Left renal pelvis (tissue), 4 donors: ENCODE measurements at places on chromosomes 3 and 15. TPM values are rescaled to one million over a fixed set of nuclear protein-coding genes. Genes with fewer than 3 reads are reported as not detected.

DNA sequence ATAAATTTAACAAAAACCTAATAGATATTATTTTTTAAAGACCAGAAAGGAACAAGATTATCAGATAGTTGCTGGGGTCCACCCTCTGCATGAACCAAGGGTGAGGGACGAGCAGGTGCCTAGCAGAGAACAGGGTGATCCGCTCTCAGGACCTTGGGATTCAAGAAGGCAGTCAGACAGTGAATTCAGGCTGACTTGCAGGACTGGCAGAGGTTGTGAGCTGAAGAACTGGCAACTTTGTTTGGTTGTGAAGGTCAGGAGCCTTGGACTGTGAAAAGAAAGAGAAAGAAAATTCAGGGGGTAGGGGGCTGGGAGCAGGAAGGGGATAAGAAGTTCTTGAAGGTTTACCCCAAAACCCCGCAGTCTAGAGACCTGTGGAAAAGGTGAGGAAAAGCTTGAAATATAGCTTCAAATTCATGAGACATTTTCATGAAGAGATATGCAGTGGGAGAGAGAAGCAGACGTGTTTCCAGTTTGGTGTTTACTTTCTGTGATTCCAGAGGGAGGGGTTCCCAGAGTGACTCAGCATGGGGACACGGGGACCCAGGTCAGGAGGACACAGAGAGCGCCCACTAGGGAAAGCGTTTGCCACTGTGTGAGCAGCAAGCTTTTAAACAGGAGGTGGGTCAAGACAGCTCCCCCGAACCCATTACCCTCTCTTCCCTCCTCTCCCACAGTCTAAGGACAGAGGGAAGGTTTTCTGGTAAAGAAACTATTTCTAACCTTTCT, 217.2 kb upstream of the UMPS start:
- no peak for DNase-seq

DNA sequence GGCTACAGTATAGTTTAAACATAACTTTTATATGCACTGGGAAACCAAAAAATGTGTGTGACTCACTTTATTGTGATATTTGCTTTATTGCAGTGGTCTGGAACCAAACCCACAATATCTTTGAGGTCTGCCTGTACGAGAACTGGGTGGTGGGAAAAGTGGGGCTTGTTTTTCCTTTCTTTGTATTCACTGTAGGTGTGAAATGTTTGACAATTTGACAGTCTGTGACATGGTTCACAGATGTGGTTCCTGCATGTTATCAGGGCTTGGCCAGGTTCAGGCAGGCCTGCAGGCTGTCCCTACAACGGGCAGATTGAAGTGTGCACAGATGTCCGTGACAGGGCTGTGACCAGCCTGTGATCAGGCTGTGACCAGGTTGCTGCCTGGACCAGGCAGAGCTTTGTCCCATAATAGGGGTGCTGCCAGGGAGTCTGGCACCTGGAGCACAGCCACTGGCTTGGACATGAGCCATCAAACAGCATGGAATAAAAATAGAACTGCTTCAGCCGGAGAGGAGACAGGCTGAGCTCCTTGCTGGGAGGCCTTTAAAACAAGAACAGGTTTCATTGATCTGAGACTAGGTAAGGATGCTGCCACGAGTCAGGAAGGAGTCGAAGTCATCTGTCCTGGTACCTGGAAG, 61.0 kb downstream of the KLF13 start:
- DNase-seq: no peak

DNA sequence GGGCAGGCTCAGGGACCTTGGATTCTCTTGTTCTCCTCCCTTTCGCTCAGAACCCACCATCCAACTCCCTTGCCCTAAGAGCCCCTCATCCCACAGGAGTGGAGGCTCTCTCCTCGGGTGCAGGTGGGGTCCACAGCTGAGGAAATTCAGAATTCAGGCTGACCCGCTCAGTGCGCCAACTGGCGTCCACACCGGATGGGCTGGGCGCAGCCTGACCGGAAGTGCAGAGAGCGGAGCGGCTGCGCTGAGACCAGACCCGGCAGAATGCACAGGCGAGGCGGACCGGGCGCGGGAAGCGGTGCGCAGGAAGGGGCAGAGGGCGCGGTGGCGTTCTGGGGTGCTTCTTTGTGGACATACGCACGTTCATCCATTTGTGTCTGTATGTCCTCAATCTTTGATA, 210.4 kb upstream of the NDN start:
- DNase-seq: no peak

GRCh38 chr3:156509189-156510174, 45.4 kb downstream of the SSR3 start:
- peak; percentile 30 for DNase-seq

GRCh38 chr3:22263042-22263441, 512.0 kb upstream of the ZNF385D start:
- no peak for DNase-seq

DNA sequence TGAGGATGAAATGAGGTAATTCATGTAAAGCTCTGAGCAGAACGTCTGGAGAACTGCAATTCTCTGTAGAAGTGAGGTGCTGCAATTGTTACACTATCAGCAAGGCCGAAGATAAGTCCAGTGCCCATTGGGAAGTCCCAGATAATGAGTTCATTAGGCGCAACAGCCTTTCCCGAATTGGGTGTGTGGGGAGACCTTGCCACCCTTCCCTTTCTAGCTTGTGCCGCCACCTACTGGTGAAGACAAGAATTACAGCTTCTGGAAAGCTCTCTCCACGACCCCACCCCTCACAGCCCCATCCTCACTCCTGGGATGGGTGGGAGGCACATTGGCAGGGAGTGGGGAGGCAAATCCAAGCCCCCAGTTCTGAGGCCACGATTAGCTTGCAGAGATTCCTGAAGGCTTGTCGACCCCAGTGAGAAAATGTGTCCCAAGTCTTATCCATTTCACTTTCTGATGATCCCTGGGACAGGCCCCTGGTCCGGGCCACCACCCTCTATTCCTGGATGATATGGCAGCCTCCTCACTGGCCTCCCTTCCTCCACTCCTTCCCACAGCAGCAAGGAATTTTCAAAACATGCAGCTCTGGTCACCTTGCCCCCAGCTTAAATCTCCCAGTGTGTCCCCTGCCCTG, 36.4 kb downstream of the FAM3D start:
- no peak for DNase-seq

DNA sequence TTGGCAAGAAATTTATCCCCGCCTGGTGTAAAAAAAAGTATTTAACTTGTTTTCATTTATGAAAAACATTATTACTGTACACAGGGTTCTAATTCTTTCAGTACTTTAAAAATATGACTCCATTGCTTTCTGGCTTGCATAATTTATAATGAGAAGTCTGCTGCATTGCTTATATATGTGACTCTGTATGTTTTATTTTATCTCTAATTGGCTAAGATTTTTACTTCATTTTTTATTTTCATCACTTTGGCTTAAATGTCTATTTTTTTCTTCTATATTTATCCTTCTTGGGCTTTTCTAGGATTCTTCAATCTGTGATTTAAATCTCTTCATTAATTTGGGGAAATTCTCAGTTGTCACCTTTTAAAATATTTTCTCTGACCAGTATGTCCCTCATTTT, 636.6 kb upstream of the NR2F2 start:
- no peak for DNase-seq

DNA sequence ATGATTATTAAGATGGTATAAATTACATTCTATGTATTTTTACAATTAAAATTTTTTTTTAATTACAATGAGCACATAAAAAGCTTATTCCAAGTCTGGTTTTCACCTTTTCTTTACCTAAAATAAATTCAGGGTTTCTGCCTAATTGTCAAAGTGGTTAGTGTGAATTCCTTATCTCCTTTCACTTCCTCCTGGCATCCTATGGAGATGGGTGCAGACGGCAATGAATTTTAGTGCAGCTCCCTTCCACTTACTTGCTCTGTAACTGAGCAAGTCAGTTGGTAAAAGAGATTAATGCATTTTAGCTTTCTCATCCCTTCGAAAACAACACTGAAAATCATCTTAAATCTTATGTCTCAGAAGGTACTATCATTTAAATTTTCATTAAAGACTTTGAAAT, 13.1 kb downstream of the HDGFL3 start:
- DNase-seq: no peak

DNA sequence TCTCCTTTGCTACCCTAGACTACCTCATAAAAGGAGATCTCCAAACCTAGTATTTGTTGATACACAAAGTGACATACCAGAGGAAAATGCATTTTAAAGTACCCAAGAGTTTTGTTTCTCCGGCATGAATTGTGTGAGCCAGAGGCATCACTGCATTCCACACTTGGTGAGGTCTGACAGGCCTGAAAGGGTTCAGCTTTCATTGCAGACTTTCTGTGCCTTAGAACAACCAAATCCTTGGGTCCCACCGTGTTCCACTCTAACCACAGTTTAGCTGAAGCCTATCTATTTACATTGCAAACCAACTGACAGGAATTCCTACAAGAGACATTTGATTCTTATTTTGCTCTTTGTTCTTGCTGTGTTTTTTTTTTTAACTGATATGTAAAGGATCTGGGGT, 21.0 kb upstream of the EID1 start:
- no peak for DNase-seq

DNA sequence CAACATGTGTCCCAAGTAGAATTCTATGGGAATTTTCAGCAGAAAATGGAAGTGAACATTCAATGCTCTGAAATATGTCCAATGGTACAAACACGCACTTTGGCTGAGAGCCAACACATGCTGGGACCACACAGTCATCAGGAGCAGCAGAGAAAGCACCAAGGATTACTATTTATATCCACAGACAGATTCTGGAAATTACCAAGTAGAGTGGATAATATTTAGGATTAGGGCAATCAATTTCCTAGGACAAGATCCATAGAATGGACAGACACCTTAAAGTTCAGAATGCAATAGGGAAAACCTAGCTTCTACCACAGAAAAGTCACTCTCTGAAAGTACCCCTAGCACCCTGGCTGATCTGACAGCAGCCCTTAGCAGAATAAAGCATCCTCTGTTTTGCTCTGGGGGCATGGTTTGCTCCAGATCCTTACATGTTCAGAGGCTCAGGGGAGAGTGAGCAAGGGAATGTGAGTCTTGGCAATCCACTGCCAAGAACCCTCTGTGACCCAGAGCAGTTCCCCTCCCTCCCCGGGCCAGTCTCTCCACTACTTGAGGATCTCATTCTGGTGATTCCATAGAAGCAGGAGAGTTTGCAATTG, 206.0 kb upstream of the WNT5A start:
- DNase-seq: no peak

DNA sequence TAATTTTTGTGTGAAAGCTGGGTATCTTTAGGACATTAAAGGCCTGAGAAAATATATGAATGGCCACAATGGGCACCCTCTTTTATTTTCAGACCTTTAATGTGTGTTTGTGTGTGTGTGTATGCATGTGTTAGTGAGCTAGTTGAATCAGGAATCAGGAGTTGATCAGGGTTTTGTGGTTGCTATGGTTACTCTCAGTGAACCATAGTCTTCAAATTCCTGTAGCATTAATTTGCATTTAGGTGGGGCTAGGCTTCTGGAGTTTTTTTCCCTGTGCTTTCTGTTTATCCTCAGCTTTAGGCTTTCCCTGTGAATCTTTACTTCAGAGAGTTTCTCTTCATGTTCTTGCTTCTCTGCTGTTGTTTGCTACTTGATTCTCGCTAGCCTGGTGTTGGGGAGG, 122.0 kb upstream of the ONECUT1 start:
- peak; percentile 14 for DNase-seq

DNA sequence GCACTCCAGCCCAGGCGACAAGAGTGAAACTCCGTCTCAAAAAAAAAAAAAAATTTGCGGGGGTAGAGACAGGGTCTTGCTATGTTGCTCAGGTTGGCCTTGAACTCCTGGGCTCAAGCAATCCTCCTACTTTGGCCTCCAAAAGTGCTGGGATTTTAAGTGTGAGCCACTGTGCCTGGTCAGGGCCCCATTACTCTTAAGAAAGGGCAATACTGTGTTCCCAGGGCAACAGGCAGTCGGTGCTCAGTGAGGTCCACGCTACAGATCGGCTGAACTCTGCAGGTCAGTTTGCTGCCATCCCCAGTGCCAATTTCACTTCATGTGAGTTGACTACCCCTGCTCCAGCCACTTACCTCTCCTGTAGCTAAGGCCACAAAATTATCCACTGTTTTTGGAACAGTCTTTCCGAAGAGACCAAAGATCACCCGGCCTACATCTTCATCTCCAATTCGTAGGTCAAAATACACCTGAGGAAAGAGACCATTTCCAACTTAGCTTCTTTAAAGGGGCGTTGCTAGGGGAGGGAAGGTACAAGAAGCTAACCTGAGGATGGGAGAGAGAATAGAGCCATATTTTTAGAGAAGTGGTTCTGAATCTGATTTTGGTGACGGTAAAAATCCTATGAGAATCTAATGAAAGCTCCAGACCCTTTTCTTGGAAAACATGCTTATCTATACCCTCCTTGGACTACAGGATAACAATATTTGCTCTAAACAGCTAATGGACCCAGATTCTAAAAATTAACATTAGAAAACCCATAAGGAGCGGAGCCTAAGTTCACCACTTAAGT, 939 bp downstream of the PPIB start:
- DNase-seq: no peak

DNA sequence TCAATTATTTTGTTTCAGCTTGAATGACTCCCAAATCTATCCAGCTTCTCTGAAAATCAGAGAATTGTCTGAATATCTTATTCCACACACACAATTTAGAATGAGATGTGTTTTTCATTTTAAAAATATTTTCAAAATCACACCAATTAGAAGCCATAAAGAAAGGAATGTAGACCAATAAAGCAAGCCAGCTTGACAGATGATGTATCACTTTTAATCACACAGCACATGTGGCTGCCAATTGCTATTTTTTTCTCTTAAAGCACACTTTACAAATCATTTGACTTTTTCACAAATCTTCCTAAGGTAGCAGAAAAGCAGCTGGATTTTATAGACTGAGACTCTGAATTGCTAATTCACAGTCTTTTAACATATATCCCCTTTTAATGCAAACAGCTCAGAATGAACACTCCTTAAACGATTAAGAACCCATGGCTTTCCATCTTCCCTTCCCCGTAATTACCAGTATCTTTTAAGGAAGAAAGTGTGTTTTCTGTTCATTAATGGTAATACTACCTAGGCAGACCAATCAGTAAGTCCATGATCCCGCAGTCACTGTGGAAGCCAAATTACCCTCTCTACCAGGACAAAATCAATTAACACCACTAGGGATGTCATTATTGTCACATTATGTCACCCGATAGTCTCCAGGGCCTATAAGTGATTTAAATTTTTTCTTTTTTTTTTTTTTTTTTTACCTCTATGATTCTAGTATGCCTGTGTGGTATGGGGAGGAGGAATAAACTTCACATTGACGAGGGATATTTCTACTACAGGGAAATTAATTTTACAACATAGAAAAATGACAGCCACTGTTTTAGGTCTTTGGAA, 250.0 kb upstream of the VEPH1 start:
- no peak for DNase-seq

- no peak for DNase-seq
These were observed 1.8 kb downstream of the BCL6 start for GRCh38 chr3:187743195-187744141.

TP63 gene
- 4.0 TPM for polyA plus RNA-seq

NEK11 gene
- polyA plus RNA-seq: 13.1 TPM

CCR2 gene
- polyA plus RNA-seq: 0.85 TPM

DAZL gene
- not detected for polyA plus RNA-seq

GPR15 gene
- not detected for polyA plus RNA-seq

ZNF501 gene
- polyA plus RNA-seq: 12.9 TPM

FSD2 gene
- 0.29 TPM for polyA plus RNA-seq

TOPBP1 gene
- polyA plus RNA-seq: 34.7 TPM

P2RY1 gene
- polyA plus RNA-seq: 3.4 TPM
